ENCODE measurements at places on chromosomes 6 and 20.

DNA sequence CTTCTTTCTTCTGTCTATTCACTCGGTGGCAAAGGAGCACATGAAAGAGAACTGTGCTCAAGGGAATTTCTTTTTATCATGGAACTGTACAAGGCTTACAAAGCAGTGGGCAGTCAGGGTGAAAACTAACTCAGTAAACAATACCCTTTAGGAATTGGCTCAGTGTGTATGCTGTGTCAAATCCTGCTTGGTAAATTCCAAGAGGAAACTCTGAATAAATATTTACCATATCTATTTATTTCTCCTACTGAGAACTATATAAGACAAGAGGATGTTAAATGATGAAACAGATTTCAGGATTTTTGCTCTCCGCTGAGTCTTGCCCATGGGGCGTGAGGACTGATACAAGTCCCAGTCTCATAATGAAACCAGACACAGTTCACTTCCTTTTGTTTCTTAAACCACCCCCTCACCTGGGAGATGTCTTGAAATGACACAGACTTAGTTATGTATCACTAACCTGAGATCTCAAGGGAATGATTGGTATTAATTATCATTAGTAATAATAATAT, 188.8 kb downstream of the BACH2 start:
- DNase-seq, result no peak

DNA sequence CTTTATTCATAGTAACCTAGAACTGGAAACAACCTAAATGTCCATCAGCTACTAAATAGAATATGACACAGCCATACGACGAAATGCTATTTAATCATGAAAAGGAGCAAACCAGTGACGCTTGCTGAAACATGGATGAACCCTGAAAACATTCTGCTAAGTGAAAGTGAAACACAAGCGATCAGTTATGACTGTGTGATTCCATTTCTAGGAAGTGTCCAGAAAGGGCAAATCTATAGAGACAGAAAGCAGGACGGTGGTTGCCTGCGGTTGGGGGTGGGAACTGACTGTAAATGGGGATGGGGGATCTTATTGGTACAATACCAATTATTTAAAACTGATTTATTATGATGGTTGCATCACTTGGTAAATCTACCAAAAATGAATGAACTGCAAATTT, 126.8 kb downstream of the IPCEF1 start:
- no peak for DNase-seq

GRCh38 chr6:91704531-91704930, 1117.7 kb upstream of the MAP3K7 start:
- DNase-seq, result no peak

GRCh38 chr6:149847939-149848267, 16.3 kb downstream of the LRP11 start:
- no peak for DNase-seq

DNA sequence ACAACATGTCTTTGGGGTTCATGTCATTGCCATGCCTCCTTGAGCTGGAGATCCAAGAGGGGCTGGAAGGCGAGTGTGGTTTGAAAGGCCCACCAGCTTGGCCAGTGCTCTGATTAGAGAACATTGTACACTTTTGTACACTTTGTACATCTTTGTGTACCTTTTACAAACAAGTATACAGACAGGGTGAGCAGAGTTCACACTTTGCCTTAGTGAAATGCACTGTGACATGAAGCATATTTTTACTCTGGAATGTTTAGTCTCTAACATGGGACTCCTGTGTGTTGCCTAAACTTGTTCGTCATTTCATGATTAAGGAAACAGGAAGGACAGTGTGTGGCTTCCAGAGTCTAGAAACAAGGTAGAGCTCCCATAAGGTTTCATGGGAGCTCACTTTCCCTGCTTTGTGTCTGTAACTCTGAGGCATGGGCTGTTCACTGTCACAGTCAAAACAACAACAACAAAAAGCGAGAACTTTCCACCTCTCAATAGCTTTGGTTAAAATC, 225.8 kb upstream of the SOX4 start:
- DNase-seq, result no peak

DNA sequence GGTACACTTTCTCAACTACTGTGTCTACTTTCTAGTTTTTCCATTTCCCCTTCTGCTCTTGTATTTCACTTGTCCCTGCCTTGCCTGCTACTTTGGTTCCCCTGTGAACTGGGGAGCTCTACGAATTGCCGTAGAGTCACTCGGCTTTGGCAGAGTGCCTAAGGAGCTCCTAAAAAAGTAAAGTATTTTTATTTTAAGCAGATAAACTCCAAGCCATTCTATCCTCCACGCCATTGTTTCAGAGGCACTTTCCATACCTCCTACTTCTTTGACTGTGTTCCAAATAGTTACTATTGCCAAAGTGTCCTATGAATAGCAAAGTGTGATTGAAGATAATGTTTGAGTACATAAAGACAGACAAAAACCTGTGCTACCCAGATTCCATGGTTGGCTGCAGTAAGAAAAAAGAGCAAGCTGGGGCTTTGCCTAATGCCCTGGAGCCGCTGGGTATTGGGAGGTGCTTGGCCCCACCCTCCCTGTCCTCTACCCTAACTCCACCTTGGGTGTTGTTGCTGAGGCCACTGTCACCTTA, 5.1 kb upstream of the MBOAT1 start:
- DNase-seq, result no peak

DNA sequence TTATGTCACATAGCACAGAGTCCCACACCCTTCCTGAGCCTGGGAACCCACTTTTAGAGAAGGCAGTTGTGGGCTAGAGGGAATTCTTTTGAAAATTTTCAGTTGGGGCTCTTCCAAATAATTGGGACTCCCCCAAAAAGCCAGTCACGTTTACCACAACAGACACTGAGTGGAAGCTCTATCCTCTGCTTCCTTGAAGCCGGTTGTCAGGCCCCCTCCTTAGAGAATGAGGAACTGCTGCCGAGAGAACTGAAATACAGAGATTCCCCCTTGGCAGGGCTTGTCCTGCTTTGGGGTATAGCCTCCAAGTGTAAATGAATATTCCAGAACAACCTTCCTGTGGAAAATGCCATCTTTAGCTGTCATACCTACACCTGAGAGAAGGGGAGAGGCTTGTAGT, 2.7 kb upstream of the JAG1 start:
- DNase-seq, result no peak

- no peak for DNase-seq
These were observed 38.7 kb upstream of the DSE start for GRCh38 chr6:116332096-116332495.

- DNase-seq, result no peak
These were observed 31.3 kb downstream of the OR2A4 start for GRCh38 chr6:131669891-131670290.

DNA sequence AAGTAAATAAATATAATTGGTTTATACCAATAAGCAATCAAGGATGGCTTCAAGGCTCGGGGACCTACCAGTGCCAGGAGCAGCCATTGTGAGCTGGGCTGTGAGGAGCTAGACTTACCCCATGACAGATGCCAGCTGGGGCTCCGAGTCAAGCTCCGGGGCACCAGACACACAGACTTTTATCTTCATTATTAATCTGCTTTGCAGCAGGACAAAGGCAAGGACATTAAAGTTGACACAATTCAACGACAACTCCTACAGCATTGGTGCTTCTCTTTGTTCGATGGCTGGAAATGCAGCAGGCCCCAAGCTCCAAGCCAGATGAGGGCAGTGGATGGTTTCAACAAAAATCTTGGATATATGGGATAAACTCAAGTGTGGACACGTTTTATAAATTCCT, 68.3 kb downstream of the CD24 start:
- DNase-seq, result no peak

Data from vagina (tissue), 2 donors.